ENCODE measurements at places on chromosomes 12 and 14. TPM values are rescaled to one million over a fixed set of nuclear protein-coding genes. Genes with fewer than 3 reads are reported as not detected.
A peak's percentile ranks its signal among the peaks of the same experiment; 100 is the strongest.

DNA sequence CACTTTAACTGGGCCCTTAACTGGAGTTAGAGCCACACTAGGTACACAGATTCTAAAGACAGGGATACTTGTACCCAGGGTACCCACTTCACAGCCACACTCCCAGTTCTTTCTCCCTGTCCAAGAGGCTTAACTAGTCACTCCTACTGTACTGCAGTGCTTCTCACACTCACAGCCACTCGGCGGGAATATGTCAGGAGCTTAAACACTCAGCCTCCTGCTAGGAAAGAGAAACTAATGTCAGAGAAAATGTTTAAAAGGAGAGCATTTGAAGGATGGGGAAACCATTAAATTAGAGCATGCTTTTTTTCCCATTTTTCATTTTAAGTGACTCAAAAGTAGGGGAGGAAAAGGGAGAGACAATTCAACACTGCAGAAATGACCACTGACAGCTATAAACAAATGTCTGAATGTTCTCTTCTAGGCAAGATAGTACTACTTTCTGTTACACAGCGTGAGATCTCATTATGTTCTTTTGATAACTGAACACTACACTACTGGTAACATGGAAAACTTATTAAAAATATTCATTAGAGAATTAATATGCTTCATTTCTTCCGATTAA lies 22.9 kb upstream of the MDM1 start:
- no peak for DNase-seq

DNA sequence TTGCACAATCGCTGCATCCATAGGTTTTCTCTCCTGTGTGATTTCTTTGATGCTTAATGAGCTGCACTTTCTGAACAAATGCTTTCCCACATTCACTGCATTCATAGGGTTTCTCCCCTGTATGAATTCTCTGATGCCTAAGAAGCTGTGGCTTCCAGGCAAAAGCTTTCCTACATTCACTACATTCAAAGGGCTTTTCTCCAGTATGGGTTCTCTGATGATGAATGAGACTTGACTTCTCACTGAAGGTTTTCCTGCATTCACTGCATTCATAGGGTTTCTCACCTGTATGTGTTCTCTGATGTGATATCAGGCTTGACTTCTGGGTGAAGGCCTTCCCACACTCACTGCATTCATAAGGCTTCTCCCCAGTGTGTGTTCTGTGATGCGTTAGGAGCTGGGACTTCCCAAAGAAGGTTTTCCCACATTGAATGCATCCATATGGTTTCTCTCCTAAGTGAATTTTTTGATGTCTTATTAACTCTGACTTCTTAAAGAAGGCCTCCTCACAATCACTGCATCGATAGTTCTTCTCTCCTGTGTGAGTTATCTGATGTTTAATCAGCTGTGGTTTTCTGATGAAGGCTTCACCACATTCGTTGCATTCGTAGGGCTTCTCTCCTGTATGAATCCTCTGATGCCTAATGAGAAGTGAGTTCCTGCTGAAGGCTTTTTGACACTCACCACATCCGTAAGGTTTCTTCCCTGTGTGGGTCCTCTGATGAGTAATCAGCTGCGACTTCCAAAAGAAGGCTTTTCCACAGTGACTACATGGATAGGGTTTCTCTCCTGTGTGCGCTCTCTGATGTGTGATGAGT lies 30.3 kb downstream of the ZNF605 start:
- no peak for DNase-seq

DNA sequence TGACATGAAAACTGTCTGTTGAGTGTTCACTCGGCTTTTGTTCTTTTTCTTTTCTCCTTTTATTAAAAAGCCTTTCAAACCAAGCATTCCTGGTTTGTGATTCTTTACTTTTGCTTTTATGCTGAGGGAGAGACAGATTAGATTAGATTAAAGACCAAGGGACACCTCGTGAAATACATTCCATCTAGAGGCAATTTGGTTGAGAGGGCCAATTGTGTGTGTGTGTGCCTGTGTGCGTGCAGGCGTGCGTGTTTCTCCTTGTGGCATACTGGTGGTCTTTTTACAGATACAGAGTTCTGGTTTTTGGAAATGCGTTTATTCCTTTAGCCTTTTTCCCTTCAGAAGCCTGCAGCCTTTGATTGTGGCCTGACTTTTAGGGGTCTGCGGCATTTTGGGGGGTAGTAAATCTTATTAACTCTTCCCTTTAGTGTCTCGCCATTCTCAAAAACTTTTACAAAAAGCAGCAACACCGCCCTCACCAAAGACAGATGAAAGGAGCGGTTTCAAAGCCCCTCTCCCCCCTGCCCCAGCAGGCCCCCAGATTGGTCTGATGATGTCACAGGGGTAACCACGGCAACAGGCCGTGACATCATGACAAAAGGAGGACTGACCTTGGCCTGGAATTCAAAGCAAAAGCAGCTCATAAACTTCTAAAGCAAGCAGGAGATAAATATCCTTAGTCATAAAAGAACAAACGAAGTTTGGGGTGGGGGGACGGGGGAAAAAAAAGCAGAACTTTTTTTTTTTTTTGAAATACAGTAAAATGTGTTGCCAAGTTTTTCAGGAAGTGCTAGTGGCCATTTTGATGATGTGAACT lies 84.1 kb upstream of the TBX3 start:
- DNase-seq = no peak

DNA sequence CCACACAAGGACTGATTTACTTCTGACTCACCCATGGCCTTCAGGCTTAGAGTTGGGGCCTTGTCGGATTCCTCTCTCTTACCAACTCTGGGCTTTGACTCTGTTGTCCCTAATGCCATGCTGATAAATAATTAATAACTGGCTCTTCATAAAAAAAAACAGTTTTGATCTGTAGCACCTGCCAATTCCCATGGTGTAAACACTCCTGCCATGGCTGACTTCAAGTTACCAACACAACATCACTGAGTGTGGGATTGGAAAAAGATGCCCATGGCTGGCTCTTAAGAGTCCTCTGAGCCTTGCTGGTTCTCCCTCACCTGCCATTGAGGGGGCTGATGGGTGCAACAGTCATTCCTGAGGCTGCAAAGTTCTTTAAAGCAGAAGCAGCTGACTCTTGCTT lies 104.8 kb downstream of the KIF26A start:
- DNase-seq = no peak

DNA sequence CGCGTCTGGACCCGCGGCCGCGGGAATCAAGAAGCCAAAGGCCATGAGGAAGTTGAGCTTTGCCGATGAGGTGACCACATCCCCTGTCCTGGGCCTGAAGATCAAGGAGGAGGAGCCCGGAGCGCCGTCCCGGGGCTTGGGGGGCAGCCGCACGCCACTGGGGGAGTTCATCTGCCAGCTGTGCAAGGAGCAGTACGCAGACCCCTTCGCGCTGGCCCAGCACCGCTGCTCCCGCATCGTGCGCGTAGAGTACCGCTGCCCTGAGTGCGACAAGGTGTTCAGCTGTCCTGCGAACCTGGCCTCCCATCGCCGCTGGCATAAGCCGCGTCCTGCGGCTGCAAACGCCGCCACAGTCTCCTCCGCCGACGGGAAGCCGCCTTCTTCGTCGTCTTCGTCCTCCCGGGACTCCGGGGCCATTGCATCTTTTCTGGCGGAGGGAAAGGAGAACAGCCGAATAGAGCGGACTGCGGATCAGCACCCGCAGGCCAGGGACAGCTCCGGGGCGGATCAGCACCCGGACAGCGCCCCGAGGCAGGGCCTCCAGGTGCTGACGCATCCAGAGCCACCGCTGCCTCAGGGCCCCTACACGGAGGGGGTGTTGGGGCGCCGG lies 1.0 kb downstream of the INSM2 start:
- DNase-seq = peak; percentile 89

DNA sequence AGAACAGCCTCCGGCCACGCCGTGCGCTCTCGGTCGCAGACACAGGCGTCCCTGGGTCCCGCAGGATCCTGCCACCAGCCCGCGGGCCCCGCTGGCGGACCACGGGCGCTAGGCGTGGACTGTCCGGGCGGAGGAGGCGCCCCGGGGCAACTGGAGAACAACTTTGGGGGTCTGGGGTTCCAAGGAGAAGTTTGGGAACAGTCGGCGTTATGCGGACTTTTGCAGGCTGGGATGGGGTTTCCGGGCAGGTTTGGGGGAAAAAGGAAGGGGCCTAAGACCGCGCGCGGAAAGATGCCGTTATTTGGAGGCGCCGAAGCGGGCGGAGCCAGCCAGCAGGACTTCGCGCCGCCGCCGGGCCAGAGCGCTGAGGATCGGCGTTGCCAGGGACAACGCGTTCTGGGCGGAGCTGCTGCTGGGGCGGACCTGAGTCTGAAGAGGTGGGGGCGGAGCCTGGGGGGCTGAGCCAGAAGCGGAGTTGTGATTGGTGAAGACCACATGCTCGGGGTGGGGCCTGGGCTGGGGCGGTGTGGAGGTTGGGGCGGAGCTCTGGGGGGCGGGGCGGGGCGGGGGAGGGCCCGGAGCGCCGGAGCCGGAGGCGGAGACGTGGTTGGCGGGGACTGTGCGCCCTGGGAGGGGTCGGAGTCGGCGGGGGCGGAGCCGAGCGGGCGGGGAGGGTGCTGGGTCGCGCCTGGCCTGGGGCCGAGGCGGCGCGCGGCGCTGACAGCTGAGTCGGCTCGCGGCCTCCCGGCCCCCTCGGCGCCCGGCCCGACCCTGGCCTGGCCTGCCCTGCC lies at the start of gene CYP46A1:
TSS of gene CYP46A1 (plus strand) at position 680 of the 791 bp plus-strand sequence. CDS start 120 bp downstream, outside the sequence.
- DNase-seq = peak; percentile 99

DNA sequence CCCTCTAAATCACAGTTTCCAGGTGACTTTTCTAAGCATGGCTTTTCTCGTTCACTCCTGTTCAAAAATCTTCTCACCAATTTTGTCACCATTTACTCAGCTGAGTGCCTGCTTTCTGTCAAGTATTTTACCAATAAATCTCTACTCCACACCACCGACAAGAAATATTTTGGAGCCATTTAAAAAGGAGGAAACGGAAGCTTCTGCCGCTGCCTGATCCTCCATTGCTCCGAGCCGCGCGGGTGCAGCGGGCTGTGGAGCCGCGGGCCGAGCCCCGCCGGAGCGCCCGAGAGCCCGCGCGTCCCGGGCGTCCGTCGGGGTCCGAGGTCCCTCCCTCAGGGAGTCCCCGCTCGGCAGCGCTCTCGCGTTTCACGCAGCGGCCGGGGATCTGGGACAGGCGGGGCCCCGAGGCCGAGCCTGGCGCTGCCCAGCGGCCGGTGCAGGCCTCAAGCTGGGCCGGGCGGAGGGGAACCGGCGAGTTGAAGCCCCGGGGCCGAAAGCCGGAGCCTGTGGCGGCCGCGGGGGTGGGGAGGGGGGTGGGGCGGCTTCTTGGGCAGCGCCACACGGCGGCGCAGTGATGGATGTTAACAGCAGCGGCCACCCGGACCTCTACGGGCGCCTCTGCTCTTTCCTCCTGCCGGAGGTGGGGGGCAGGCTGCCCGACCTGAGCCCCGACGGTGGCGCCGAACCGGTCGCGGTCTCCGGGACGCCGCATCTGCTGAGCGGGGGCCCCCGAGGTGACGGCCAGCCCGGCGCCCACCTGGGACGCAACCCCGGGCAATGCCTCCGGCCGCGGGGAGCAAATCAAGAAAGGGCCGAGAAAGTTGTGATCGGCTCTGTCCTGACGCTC lies 1.1 kb upstream of the HEBP1 start:
- DNase-seq = peak; percentile 59

- peak; percentile 43 for DNase-seq
These were observed 5.4 kb downstream of the RAPGEF3 start for GRCh38 chr12:47753021-47754001.

GRCh38 chr14:74548881-74549280 lies 55.3 kb downstream of the ISCA2 start:
- DNase-seq = no peak

DNA sequence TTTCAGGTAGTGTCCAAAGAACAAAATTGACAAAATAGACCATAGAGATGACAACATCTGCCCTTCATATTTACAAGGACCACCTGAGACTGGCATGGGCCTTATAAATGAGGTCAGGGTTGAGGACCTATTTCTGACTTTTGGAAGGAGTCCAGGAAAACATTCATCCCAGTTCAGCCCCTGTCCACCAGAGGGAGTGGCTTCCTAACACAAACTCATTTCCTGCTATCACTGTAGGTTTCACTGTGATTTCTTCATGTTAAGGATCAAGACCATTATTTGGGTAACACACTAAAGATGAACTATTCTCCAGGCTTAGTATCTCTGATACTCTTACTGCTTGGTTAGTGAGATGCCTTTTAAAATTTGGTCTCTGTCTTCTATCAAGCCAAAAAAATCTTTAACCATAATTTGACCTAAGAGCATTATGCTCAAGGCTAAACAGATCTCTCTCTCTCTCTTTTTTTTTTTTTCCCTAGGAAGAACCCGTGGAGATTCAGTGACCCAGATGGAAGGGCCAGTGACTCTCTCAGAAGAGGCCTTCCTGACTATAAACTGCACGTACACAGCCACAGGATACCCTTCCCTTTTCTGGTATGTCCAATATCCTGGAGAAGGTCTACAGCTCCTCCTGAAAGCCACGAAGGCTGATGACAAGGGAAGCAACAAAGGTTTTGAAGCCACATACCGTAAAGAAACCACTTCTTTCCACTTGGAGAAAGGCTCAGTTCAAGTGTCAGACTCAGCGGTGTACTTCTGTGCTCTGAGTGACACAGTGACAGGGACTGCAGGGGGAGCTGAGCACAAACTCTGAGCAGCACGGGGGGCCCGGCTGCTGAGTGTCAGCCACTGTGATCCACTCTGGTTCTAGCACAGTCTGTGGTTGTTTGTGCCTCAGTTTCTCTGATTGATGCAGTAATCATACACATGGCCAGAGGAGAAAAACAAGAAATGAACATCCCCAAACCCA lies 267.6 kb upstream of the OR4E1 start:
- DNase-seq = peak; percentile 53

DNA sequence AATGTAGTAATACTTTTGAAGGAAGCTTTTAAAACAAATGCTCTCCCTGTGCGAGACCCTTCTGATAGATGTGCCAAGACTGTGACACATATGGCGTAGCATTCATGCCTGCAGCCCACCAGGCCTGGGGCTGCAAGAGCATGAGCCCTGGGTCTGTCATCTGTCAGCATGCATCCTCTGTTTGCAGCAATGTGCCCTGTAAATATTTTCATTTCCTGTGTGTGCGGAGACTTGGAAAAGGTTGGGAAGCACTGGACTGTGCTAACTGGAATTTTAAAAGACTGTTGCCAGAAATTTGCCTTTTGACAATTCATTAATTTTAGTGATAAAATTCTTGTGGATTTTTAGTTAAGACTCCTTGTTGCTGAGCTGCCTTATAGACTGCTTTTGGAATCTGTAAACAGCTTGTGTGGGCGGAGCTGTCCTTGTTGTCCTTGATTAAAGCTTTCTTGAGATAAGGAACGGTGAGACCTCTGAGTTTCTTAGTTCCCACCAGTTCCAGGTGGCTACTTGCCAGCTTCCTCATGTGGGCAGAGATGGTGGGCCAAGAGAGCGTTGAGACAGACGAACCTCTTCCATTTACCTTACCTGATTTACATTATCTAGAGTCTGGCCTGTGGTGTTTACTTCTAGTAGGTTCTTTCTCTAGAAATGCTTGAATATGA lies 23.4 kb downstream of the MARK3 start:
- no peak for DNase-seq

- no peak for DNase-seq
These were observed 243.0 kb upstream of the PDE3A start for GRCh38 chr12:20125276-20125798.

SLC17A8 gene
- total RNA-seq = not detected

RFX4 gene
- total RNA-seq = not detected
